ENCODE measurements at places on chromosomes 11 and 22.
A peak's percentile ranks its signal among the peaks of the same experiment; 100 is the strongest.

- no peak for DNase-seq
Measured at GRCh38 chr11:130650456-130651030, 202.1 kb downstream of the ADAMTS15 start.

DNA sequence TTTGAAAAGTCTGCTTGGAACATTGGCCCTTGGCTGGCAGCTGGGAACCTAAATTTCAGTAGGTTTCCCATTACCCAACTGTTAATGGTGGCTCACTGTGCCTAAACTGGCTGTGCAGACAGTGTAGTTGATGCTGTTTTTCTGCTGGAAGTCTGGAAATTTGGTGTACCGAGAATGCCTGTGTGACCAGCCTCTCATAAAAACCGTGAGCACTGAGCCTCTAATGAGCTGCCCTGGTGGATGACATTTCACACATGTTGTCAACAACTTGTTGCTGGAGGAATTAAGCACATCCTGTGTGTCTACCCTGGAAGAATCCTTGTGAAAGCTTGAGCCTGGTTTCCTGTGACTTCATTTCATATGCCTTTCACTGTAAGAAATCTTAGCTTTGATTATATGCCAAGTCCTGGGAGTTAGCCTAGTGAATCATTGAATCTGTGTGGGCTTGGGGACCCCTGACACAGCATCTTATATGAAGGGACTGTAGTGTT, 131.1 kb downstream of the LDLRAD3 start:
- no peak for DNase-seq

DNA sequence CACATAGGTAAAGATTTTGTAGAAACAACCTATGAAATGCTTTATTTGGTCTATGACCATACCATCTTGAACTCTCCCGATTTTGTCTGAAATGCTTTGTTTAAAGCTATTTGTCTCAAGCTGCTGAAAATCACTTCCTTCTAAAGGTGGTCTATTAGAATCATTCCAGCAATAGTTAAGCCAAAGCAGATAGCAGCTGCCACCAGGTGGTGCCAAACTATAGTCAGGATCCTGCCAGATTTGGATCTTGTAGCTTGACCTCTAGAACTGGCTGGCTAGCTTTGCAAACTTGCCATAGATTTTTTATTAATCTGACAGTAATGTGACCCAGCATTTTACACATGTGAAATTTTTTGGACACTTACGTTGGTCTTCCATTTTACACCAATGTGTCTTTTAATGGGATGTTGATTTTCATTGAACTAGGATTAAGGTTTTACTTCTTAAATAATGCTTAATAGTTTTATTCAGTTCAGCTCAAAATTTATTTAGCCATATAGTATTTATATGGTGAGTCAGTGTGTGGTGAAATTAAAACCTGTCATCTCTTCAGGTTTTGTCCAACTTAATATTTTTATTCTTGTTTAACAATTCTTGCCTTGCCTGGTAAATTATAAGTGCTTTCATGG, 19.7 kb downstream of the CTR9 start:
- peak; percentile 54 for DNase-seq

DNA sequence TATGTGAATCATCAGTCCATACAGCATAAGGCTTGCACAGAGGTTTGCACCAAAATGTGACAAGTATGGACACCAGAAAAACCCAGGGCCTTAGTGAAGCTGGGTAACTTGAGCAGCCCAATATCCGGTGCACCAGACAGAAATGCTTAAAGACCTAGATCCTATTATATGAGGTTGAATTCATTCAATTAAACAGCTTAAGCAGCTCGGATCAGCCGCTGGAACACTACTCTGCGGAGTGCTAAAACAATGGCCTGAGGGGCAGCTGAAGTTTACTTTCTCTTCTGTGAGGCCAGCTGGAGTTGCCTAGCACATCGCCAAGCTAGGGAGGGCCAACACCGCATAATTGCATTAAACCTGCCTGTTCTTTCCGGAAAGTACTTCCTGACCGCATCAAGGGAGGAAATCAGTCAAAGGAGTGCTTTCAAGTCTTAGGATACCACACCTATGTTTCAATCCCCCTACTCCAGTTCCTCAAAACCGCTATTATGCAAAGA, 17.0 kb upstream of the FAM181B start:
- peak; percentile 44 for DNase-seq

DNA sequence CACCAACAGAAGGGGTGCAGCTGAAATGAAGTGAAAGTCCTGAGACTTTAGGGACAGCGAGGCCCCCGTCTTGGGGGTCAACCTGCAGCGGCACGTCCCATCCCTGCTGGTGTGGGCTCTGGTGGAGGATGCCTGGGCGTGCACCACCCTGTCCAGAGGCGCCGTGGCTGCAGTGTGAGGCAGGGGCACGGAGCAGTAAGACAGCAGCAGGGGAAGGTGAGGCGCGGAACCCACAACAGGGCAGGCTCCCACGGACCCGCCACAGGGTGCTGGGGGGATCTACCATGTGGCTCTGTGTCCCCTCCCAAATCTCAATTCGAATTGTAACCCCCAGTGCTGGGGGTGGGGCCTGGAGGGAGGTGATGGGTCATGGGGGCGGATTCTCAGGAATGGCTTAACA, 158.6 kb downstream of the SHANK2 start:
- DNase-seq = no peak
